ENCODE measurements at places on chromosomes 6 and 20. TPM values are rescaled to one million over a fixed set of nuclear protein-coding genes. Genes with fewer than 3 reads are reported as not detected.

Gene PHACTR2
- 62.5 TPM for total RNA-seq

Gene RAET1L
- not detected for total RNA-seq

Gene ROS1
- total RNA-seq = 0.32 TPM

Gene ADNP
- total RNA-seq = 26.8 TPM

Gene ISM1
- 0.64 TPM for total RNA-seq

Gene OTOR
- total RNA-seq = not detected

Gene OR2H1
- total RNA-seq = not detected
